Globus pallidus (tissue), 1 donor: ENCODE measurements at places on chromosomes 1 and 21.

GRCh38 chr1:40803447-40803846, 19.9 kb downstream of the KCNQ4 start:
- DNase-seq = no peak

GRCh38 chr1:166858726-166859419, 17.2 kb downstream of the TADA1 start:
- DNase-seq = peak; percentile 93

GRCh38 chr1:32969566-32969965, 5.0 kb upstream of the RNF19B start:
- no peak for DNase-seq

DNA sequence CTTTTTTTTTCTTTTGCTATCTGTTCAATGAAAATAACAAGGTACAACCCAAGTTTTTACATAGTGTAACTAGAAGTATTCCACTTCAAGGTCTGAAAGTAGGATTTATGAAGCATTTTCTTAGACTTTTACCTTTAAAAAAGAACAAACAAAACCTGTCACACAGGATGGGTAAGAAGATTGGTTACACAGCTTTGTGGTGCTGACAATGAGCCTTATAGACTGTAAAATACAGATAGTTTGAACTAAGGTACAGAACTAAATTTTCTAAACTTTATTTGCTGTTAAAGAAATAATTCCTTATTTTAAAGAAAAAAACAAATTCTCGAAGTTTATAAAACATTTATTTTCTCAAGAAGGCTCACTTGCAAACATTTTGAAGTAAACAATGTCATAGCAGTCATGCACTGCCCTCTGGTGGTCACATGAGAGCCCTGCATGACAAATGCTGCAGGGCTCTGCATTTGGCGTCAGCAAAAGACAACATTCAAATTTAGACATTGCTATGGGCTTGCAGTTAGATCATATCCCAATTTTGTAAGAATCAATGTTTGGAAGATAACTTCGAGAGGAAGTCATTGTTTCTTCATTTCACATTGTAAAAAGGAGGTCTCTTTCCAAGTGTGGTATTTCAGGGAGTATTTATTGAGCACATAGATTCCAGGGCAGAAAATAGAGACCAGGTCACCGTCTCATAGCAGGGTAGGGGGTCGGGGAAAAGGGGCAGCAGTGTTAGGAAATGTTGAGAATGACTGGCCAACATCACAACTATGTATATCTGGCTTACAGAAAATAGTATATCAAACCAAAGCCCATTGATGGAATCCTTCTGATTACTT, 115.3 kb upstream of the FMN2 start:
- peak; percentile 46 for DNase-seq

DNA sequence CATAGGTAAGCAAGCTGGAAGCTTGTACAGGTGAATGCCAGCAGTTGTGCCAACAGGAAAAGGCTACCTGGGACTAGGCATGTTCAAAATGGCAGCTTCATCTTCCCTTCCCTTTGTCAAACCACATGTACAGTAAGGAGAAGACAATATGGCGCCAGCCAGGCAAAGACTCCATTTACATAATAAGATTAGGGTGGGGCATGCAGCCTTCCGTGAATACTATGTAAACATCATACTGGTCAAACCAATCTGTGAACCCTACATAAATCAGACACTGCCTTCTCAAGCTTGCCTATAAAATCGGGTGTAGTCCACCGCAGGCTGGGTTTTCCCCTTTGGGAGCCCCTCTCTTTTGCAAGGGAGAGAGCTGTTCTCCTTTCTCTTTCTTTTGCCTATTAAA, 24.6 kb downstream of the ATF3 start:
- no peak for DNase-seq
